Adipocyte (in vitro differentiated cells): ENCODE measurements at places on chromosomes 16 and 17.
A peak's percentile ranks its signal among the peaks of the same experiment; 100 is the strongest.

- no peak for DNase-seq
Measured at GRCh38 chr17:41865596-41865893, 322 bp upstream of the KLHL11 start.

- DNase-seq: no peak
Measured at GRCh38 chr16:52742052-52742451, 195.1 kb upstream of the TOX3 start.

GRCh38 chr16:11957591-11958395, 7.2 kb upstream of the TNFRSF17 start:
- DNase-seq: no peak

DNA sequence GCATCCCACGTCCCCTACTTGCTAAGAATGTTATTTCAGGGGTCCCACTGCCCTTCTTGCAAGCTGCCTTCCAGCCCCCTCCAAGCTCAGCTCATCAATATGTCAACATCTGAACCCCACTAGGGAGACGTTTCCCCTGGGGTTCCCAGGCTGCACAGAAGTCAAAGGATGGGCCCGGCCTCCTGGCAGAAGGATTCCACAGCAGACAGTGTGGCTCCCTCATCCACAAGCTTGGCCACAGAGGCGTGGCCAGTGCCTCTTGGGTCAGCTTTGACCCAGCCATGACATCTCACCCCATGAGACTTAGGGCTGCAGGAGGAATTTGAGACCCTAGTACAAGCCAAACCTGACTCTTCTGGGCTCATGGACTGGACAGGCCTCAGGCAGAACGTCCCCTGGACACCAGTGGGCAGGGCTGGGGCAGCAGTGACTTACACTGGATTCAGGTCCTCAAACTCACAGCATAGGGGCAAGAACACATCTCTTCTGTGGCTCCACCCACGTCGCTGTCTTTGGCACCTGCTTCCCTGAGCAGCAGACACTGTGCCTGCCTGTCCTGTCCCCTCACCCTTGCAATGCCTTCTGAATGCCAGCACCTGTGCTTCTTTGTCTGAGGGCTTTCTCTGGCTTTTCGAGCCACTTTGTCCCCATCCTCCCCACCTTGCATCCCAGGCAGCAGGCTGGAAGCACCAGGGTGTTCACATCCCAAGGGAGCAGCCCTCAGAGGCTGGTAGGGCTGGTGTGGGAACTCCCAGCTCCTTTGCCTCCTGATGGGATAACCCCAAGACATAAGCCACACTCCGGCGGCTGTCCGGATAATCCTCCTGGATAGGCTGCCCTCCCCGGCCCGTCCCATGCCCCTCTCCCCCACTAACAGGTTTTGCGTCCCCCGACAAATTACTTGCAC, 56.0 kb upstream of the ENPP7 start:
- no peak for DNase-seq

DNA sequence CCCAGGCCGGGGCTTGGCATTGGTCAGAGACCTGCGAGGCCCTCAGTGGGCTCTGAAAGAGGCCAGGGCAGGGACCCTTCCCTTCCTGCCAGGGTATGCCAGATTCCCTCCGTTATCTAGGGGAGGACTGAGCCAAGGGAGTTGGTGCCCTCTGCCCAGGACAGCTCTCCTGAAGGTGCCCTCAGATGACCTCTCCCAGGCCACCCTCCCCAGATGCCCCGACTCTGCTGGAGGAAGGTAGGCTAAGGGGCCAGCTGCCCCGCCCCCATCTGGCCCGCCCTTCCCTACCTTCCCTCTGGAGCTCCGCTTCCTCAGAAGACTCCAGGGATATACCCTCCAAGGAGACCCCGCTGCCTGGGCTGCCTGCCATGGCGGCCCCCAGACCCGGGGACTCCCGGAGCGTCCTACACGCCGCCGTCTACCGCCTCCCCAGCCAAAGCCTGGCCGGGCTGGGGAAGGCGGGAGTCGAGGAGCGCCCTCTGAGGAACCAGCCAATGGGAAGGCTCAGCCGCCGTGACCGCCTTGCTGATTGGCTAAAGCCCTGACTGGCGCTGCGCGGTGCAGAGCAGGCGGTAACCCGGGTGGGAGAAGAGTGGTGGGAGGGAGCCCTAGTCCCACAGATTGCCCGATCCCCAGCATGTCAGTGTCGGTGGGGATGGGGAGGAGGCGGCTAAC, 7.0 kb downstream of the MPP2 start:
- DNase-seq: peak; percentile 95

DNA sequence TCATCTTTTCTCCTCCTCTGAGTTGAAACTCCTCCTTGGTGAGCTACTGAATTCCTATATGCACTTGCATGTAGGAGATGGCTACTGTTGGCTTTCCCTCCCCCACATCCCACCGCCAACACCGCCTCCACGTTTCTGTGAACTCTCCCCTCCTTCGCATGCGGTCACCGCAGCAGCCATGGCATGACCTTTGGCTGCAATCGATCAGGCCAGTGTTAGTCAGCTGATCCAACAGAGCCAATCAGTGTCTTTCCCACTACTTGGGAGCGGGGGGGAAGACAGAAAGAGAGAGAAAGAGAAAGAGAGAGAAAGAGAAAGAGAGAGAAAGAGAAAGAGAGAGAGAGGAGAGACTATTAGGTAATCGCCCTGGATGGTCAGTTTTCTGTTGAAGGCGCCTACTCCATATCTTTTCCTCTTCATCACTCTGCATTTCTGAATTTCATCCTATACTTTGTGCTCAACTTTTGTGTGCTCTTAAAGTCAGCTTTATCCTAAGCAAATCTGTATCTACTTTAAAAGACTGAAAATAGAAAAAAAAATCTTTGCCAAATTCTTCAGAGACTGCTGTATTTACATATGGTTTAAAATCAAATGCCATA, 22.7 kb downstream of the ASGR1 start:
- DNase-seq: no peak

- DNase-seq: no peak
Measured at GRCh38 chr16:21659124-21659523, 4.6 kb upstream of the OTOA start.

DNA sequence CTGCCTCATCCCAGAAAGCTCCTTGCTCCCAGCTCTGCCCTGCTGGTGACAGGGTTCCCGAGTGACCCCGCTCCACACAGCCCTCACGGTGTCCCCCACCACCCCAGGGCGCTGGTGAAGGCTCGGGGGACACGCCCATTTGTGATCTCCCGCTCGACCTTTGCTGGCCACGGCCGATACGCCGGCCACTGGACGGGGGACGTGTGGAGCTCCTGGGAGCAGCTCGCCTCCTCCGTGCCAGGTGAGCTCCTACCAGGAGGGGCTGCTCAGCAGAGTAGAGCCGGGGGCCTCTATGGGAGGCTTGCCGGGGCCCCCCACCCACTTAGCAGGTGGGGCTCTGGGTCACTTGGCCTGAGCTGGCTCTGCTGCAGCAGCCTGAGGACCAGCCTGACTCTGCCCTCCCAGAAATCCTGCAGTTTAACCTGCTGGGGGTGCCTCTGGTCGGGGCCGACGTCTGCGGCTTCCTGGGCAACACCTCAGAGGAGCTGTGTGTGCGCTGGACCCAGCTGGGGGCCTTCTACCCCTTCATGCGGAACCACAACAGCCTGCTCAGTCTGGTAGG, 11.2 kb downstream of the GAA start:
- no peak for DNase-seq

DNA sequence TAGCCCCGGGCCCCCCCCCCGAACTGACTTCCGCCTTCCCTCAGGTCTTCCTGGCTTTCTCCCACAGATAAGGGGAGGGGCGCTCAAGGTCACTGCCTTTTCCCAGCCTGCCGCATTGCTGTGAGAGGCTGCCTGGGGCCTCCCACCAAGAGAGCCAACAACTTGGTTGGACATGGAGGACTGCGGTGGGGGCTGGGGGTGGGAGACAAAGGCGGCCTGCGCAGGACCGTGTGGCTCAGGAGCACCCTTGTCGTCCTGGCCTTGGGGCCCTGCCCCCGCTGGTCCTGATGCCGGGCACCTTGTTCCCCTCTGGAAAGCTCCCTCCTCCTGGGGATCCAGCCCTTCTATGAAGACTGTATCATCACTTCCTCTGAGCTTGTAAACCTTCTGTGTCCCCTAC, 105.6 kb upstream of the FOXF1 start:
- no peak for DNase-seq

GRCh38 chr17:58282442-58282841, 1.7 kb upstream of the MPO start:
- no peak for DNase-seq

DNA sequence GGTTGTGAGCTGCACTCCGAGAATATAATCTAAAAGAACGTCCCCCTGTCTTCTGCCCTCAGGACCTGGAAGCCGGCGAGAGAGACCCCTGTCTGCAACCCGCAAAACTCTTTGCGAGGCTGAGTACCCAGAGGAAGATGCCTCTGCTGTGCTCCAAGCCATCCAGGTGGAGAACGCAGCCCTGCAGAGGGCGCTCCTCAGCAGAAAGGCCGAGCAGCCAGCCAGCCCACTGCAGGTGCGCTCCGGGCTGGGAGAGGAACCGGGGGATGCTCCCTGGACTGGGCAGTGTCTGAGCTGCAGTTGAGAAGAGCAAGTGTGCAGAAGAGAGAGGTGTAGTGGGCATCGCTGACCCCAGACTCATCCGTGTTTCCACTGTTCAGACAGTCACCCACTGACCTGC, 148.3 kb downstream of the KATNIP start:
- DNase-seq: no peak

DNA sequence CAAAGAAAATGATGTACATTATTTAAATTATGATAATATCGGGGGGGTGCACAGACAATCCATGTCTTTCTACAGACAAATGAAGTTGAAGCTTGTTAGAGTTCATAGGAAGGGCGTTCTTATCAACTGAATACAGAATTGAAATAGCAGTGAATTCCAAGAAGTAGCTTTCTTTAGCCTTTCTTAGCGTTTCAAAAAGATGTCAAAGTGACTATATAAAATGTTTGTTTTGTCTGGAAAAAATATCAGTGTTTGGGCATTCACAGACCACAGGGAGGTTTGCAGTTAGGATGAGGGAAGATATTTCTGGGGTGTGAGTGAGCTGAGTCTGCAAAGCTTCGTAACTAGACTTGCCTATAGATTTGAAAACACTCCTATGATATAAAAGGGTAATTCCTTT, 55.0 kb downstream of the STX8 start:
- DNase-seq: no peak

DNA sequence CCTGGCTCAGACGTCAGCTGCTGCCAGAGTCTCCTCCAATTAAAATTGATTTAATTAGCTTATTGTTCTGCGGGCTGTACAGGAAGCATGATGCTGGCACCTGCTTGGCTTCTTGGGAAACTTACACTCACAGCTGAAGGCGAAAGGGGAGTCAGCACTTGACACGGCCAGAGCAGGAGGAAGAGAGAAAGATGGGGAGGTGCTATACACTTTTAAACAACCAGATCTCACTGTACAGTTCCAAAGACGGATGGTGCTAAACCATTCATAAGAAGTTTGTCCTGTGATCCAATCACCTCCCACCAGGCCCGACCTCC, 1.4 kb upstream of the PRDM7 start:
- DNase-seq: no peak

- DNase-seq: no peak
Measured at GRCh38 chr17:337866-338265, 14.7 kb downstream of the RPH3AL start.

DNA sequence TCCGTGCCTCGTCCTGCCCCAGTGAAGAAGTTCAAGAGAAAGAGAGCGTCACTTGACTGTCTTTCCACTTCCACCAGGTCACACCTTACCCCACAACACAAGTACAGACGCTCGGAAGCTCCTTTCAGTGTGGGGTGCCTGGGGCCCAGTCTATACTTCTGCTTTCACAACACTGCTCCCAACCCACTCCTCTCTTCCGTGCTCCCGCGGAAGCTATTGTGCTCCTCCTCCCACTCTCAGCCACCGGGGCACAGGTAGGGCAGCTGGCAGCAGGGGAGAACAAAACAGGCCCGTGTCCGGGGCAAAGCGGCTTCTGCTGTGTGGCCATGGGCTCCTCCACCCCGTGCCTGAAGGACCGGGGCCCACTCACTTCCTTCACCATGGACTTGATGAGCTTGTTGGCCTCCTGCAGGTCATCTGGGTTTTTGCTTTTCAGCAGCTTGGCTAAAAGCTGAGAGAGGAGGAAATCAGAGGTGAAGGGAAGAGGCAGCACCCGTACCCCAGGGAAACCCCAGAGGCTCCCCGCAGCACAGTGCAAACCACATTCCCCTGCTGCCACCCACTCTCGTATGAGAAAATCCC, 18.9 kb downstream of the GGA3 start:
- DNase-seq: no peak

- no peak for DNase-seq
Measured at GRCh38 chr17:77210331-77210730, 69.6 kb downstream of the SEC14L1 start.

DNA sequence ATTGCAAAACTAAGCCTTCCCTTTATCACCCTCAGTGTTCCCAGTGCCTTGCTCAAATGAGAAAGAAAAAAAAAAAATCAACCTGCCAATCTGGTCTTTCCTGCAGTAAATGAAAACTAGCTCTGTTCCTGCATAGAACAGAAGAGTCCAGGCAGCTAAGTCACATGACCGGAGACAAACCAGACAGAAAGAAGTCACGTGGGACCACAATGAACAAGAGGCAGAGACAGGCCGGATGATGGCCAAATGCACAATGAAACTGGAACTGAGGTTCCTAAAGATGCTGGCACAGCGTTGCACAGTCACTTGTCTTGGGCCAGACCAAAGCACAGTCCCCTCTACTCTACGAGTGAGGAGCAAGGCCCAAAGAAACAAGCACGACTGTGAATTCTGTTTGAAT, 172.5 kb downstream of the GRIN2A start:
- DNase-seq: no peak

DNA sequence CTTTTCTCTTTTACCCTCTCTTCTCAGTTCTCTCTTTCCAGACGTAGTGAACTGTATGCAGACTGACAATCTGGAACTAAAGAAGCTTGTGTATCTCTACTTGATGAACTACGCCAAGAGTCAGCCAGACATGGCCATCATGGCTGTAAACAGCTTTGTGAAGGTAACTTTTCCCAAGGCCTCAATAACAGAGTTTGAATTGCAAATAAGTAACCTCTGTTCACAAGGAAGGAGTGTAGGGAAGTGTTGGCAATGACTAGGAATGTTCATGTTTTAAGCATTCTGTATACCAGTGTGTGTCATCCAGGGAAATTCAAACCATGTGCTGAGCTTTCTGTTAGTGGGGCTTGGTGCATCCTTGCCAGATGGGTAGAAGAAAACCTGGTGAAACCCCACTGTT, 18.6 kb downstream of the AP2B1 start:
- peak; percentile 63 for DNase-seq

DNA sequence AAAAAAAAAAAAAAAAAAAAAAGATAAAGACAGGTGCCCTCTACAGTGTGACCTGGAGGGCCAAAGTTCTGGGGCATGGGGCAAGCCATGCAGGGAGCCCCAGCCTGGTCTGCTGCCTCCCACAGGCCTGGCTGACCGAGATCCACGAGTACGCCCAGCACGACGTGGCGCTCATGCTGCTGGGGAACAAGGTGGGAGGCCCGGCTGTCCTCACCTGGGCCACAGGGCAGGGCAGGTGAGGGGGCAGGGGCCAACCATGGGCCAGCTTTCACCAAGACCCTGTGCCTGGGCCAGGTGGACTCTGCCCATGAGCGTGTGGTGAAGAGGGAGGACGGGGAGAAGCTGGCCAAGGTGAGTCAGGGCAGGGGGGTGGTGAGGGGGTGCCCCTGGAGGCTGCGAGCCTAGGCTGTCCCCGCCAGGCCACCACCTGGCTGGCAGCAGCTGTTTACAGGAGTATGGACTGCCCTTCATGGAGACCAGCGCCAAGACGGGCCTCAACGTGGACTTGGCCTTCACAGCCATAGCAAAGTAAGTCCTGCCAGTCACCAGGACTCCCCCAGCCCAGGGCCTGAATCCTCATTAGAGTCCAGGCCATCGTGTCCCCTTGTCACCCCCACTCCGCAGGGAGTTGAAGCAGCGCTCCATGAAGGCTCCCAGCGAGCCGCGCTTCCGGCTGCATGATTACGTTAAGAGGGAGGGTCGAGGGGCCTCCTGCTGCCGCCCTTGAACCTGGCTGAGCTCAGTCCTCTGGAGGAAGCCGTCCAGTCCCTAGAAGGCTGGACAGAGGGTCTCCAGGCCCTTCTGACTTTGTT, 2.7 kb upstream of the TRAF7 start:
- no peak for DNase-seq
